ENCODE measurements at places on chromosomes 3 and 15. TPM values are rescaled to one million over a fixed set of nuclear protein-coding genes. Genes with fewer than 3 reads are reported as not detected.

Gene TRPC1
- 8.5 TPM for total RNA-seq

Gene CD200
- total RNA-seq, result 3.6 TPM

Gene SLC2A2
- not detected for total RNA-seq

Gene DNAH12
- total RNA-seq, result under 0.01 TPM

Gene RARB
- 51.6 TPM for total RNA-seq

Gene CPLX3
- not detected for total RNA-seq

Gene EPB42
- not detected for total RNA-seq

Gene NAALADL2
- 2.9 TPM for total RNA-seq

Gene PPARG
- total RNA-seq, result 12.6 TPM

Gene SCN11A
- total RNA-seq, result 0.09 TPM

Gene CCR4
- 0.09 TPM for total RNA-seq

Gene ARGFX
- total RNA-seq, result not detected

Gene ADIPOQ
- total RNA-seq, result under 0.01 TPM

Gene C3orf49
- not detected for total RNA-seq

Gene CIP2A
- total RNA-seq, result 13.0 TPM

Gene CHRD
- 0.28 TPM for total RNA-seq

Gene GPR62
- total RNA-seq, result under 0.01 TPM

Gene PLA1A
- total RNA-seq, result 0.18 TPM

Gene SCAMP5
- total RNA-seq, result 1.9 TPM
